Urinary bladder (tissue), 4 donors: ENCODE measurements at places on chromosomes 1 and 21. TPM values are rescaled to one million over a fixed set of nuclear protein-coding genes. Genes with fewer than 3 reads are reported as not detected.

The LRRN2 gene
- 1.8 TPM for polyA plus RNA-seq

The HSPB7 gene
- polyA plus RNA-seq: 144 TPM

DNA sequence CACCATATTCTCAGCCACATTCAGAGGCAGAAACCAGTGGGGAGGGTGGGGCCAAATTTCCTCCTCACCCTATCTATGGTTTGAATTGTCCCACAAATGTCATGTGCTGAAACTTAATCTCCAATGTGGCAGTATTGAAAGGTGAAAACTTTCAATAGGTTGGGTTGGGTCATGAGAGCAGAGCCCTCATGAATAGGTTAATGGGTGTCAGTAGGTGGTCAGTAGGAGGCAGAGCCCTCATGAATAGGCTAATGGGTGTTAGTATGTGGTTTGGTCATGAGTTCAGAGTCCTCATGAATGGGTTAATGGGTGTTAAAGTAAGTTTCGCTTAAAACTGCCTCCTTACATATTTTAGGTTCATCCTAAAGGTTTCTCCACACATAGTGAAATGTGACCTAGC, 170.0 kb downstream of the FCRL5 start:
- no peak for DNase-seq

- DNase-seq: no peak
Observed at GRCh38 chr1:39017266-39017665, 8.9 kb upstream of the NDUFS5 start.

GRCh38 chr21:36697060-36697850, 1.7 kb upstream of the SIM2 start:
- no peak for DNase-seq

DNA sequence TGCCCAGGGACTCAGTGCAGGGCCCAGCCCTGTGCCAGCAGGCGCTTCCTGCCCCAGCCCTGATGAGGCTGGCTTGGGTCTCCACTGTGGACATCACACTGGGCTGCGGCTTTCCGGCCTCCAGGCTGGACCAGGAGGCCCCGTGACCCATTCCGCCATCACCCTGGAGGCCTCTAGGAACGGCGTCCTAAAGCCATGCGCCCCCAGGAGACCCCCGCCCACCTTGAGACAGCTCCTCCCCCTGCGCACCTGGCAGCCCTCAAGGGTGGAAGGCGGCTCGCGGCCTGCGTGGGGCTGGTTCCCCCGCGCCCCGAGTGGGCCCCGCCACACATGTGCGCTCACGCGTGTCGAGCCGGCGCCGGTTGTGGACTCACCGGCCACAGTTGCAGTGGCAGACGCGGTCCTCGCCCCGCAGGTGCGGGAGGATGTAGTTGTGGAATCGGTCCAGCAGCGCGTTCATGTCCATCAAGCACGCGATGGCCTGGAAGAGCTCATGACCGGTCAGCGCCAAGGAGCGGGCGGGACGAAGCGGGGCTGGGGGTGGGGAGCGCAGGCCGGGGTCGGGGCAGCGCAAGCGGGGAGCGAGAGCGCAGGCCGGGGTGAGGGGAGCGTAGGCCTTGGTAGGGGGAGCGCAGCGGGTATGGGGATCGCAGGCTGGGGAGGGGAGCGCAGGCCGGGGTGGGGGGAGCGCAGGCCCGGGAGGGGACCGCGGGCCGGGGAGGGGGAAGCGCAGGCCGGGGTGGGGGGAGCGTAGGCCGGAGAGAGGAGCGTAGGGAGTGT, 924 bp downstream of the TMEM240 start:
- no peak for DNase-seq

GRCh38 chr1:30906631-30907441, 1.7 kb downstream of the SDC3 start:
- DNase-seq: no peak

DNA sequence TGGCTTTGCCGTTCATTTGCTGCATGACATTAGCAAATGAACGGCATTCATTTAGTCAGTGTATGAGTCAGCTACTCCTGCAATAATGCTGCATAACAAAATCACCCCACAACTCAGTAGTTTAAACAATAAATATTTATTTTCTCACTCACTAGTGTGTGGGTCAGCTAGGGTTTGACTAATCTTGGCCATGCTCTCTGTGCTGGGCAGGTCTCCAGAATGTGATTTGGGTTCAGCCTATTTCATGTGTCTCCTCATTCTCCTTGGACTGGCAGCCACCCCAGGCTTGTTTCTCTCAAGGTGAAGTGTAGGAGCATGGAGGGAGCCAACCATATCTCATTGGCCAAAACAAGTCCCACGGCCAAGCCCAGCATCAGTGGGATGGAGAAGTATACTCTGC, 104.3 kb downstream of the LACTBL1 start:
- DNase-seq: no peak

- no peak for DNase-seq
Observed at GRCh38 chr1:78408192-78408591, 82.6 kb upstream of the PTGFR start.

DNA sequence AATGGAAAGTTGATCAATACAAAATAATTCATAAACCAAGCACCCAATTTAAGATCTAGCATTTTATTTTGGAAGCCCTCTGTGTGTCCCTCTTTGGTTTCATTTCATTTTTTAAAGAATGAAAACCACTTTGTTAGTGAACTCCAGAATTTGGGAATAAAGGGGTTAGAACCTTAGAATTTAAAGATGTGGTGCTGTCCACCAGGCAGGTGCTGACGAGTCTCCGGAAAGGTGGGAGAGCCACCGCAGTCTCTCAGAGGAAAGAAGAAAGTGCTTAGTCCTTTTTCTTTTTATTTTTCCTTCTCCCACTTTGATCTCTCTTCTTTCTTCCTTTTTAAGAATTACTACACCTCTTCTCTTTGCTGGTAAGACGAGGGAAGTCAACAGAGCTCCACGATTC, 20.5 kb upstream of the HIVEP3 start:
- DNase-seq: no peak
